ENCODE measurements at places on chromosomes 16 and 17.

GRCh38 chr17:36672403-36672918 is 71.1 kb downstream of the MRM1 start:
- no peak for DNase-seq

DNA sequence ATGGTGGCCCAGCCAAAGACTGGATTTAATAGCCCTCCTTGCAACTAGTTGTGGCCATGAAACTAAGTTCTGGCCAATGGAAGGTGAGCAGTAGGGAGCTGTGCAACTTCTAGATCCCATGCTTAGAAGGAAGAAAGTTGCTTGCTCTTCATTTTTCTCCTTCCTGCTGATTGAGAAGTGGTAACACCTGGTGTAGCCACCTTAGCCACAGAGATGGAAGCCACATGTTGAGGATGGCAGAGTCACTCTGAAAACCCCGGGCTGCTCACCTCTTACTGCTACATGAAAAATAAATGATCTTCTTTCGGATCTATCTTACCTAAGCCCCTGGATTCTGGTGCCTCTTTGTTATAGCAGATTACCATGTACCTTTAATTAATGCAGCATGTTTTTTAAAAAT is 10.3 kb upstream of the ATP5MC1 start:
- DNase-seq, result no peak

GRCh38 chr16:57396786-57397185 is 7.8 kb upstream of the CCL17 start:
- DNase-seq, result no peak

GRCh38 chr17:53924530-53925455 is 102.1 kb downstream of the KIF2B start:
- DNase-seq, result no peak

DNA sequence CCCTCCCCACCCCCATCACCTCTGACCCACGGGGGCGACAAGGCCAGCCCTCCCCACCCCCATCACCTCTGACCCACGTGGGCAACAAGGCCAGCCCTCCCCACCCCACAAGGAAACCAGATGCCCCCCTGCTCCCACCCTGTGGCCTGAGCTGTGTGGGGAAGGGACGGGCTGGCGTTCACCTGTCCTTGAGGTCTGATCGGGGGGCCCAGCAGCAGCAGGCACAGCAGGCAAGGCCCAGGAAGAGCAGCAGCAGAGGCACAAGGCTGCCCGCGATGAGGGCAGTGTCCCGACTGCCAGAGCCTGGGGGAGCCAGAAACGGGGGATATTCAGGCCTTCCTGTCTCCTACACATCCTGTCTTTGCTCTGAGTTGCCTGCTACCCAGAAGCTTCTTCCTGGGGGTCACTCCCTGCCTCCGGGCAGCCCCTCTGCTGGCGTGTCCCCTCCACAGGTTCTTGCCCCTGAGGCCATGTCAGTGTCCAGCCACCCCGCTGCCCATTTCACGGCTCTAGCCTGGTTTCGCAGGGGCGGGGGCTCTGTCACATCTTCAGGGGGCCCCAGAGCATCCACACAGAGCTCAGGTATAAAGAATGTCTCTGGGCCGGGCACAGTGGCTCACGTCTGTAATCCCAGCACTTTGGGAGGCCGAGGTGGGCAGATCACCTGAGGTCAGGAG is 6.8 kb downstream of the SCARF1 start:
- no peak for DNase-seq
